ENCODE measurements at places on chromosomes 2 and 18. TPM values are rescaled to one million over a fixed set of nuclear protein-coding genes. Genes with fewer than 3 reads are reported as not detected.

- no peak for DNase-seq
Measured at GRCh38 chr2:11579867-11580659, 46.2 kb downstream of the GREB1 start.

DNA sequence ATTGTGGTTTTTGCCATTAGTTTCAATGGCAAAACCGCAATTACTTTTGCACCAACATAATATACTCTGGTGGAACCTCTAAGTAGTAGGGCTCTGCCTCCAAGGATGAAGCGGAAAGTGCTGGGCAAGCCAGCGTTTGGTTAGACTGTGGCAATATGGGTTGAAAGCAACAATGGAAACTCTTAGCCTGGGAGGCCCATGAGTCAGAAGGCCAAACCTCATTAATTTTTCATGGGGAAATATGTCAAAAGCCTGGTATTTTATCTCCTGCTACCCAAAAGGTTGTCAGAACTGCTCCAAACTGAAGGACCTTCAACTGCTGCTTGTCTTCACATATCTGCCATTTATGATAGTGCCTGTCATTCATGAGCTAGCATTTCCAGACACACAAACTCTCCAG is 179.1 kb upstream of the CYP26B1 start:
- no peak for DNase-seq

Gene IL1RL2
- 0.18 TPM for polyA plus RNA-seq

Gene ARHGAP15
- 8.1 TPM for polyA plus RNA-seq

- no peak for DNase-seq
Measured at GRCh38 chr2:128091726-128092080, 703 bp downstream of the UGGT1 start.
